ENCODE measurements at places on chromosomes 2 and 18.

DNA sequence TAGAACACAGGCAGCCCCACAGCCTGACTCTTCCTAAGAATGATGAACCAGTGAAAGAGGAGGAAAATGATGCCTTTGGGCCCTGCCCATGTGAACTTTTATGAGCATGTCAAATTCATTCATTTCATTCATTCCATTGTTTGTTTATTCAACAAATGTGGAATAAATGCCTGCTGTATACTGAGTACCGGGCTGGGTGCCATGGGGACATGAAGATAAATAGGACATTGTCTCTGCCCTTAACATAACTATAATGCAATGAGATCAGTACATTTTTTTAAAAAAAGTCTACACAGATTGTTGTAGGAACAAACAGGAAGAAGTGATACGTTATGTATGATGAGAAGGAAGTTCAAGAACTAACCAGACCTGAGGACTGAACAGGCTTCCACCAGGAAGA is 14.7 kb downstream of the MREG start:
- peak; percentile 16 for DNase-seq

DNA sequence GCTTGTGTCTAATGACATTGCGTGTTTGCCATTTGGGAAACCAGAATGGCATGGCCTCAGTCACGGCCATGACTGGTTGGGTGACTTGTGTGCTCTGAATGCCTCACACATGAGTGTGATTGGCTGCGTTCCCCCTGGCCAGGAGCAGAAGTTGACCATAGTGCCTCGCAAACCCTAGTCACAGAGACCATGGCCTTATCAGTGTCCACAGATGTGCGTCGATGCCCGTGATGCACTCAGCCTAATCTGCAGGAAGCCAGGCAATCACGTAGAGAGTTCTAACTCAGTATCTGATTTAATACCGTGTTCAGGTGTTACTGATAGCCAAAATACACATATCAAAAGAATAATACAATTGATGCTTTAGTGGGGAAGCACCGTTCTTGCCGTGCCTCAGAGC is 64.0 kb downstream of the BOLA3 start:
- no peak for DNase-seq

DNA sequence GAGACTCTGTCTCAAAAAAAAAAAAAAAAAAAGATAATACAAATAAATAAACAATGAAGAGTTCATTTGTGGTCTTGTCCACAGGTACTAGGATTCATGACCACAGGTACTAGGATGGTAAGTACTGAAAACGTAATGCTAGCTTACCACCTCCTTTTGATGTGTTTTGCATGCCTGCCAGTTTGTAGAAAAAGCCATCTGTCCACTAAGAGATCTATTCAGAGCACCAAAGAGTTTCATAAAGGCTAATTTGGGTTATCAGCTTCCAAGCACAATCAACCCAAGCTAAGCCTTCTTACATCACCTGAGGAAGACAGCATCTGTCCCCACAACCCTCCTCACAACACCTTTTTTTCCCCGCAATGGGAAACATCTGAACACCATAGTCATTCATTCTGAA is 477.2 kb downstream of the ZEB2 start:
- no peak for DNase-seq

DNA sequence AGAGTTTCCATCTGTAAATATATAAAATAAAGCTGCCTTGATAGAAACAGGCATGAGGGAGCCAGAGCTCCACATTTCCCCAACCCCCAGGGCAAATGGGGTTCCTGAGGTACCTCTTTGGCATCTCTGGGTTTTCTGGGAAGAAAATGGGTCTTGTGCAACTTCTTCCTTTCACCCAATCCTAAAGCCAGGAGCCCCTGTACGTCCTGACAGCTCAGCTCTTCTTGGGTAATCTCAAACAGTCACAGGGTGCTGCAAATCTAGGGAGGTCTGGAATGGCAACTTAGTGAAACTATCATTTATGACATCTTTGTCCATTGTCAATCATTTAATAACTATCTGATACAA is 36.6 kb upstream of the STAT1 start:
- no peak for DNase-seq

DNA sequence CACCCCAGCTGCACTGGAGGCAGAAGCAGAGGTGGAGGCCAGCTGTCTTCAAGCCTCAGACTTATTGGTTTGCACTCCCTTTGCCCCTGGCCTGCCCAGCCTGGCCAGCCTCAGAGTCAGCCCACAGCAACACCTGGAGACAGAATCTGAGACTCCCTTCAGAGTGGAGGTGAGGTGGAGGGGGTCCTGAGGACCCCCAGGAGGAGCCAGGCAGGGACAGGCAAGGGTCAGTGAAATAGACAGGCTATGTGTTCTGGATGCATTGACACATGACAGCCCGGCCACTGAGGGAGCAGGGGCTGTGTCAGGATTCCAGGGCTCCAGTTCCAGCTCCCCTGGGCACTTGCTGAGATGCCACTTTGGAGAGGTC is 309.7 kb downstream of the MYCN start:
- no peak for DNase-seq

GRCh38 chr2:209368914-209369313 is 54.9 kb upstream of the MAP2 start:
- DNase-seq: peak; percentile 94

- no peak for DNase-seq
These were observed 776.9 kb downstream of the DPP10 start for GRCh38 chr2:115219296-115219695.

DNA sequence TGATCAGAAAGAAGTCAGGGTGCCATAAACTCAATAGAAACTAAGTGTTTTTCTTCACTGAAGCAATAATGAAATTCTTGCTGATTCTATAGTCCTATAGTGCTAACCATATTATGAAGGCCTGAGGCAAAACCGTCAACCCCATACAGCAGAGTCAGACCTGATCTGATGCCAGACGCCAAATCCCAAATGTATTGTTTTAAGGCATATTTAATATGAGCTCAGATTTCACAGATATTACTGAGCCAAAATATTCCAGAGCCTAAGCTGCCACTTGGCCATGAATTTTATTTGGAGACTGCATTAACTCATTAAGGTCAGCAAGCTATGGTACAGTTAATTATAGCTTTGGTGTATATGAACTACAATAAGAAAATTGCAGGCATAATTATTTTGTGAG is 53.4 kb downstream of the SCN1A start:
- no peak for DNase-seq

GRCh38 chr18:50586710-50587109 is 26.8 kb downstream of the MAPK4 start:
- DNase-seq: no peak

DNA sequence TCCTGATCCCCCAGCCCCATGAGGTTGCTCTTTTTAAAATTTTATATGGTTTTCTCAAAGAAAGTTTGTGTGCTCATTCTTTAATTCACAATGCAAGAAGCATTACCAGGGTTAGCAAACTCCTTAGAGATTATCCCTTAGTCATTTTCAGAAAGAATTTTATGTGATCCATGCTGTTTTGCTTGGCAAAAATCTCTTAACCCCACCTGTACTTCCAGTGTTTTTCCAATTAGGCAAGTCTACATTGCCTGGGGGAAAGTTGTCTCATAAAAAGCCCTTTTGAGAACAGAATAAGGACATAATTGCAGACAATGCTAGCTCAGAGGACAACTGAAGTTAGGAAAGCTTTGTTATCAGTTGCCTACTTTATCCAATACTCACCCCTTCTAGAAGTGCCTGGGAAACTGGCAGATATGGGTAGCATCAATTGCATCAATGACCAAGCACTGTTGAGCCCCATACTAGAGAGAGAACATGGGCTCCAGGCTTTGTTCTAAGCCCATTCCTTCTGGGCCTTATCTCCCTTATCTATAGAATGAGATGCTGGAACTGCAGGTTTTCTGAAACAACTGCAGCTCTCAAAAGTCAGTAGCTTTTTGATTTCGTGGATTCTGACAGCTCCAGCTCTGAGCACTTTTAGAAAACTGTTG is 265.9 kb upstream of the SPHKAP start:
- DNase-seq: no peak

DNA sequence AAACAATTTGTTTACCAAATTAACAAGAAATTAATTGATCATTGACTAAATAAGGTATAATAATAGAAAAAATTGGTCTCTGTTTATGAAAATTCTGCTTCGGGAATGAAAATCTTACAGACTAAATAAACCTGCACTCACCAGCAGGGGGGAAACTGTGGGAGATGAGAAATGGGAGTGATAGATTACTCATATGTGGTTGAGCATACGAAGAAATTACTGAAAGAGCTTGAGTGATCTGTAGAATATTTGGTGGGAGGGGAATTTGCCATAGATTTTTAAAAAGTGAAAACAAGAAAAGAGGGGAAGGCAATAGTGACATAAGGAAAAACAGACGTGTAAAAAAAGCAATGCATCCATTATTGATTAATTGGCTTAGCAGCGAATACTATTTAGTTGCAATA is 2.2 kb downstream of the HMSD start:
- peak; percentile 33 for DNase-seq

DNA sequence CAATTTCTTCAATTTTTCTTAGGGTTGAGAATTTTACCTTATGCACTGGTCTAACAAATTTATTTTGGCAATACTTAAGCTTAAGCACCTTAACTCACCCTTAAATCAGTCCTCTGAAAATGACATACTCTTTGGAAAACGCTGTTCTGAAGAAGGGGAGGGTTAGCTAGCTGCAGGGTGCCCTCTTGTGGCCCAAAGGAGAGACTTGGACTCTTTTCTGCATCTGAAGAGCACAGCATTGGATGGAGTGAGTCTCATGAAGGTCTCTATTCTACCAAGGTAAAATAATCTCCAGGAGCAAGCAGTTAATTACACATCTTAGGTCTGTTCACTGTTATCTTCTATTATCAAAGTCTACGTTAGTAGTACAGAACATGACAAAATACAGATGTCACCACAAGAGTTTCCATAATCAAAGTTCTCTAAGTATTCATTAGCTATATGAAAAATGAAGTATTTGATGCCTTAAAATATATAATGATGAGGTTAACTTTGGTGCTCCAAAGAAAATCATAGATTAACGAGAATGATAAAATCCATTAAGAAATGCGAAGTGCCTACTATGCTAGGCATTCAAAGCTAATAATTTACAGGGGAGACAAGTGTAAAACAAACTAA is 24.4 kb downstream of the PUM2 start:
- peak; percentile 75 for DNase-seq

- DNase-seq: no peak
These were observed 60.7 kb downstream of the SPTBN1 start for GRCh38 chr2:54516842-54517241.

- peak; percentile 27 for DNase-seq
These were observed 124.3 kb downstream of the TMEM17 start for GRCh38 chr2:62381656-62382055.

- no peak for DNase-seq
These were observed 46.2 kb downstream of the GREB1 start for GRCh38 chr2:11579867-11580659.

GRCh38 chr2:24054366-24055010 is 4.9 kb downstream of the FKBP1B start:
- no peak for DNase-seq

GRCh38 chr2:177756336-177756735 is 316.2 kb downstream of the PDE11A start:
- DNase-seq: no peak

DNA sequence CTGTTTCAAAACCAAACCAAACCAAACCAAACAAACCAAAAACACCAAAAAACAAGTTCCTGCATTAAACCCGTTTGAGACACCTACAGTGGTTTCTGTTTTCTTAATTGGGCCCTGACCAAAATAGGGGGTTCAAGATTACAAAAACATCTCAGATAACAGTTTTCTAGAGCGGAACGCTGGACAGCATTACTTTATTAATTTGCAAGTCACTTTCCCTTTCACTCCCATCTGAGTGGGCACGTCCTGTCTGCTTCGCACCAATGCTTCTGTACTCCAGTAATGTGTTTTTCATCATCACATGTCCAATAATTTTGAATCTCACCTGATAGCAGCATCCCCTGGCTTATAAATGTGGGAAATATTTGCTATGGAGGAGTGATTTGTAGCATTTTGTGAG is 11.7 kb upstream of the MYO1B start:
- DNase-seq: no peak

GRCh38 chr2:21070341-21071257 is 26.7 kb upstream of the APOB start:
- DNase-seq: peak; percentile 51

GRCh38 chr18:28831908-28832307 is 655.0 kb upstream of the CDH2 start:
- no peak for DNase-seq

DNA sequence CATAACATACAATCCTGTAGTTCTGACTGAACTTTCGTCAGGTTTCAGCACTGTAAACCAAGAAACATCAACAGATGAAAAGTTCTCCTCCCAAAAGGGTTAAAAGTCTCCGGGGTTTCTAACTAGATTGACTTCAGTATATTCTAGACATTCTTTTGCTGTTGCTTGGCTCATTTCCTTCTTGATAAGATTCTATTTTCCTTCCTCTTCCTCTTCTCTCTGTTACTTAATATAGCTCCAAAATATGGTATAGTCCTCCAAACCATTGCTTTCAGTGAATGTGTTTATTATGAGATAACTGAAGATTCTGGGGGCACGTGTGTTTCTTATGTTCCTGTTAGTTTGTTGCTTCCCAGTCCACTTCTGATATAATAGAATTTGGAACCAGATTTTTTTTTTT is 46.4 kb upstream of the MAP4K3 start:
- peak; percentile 50 for DNase-seq

DNA sequence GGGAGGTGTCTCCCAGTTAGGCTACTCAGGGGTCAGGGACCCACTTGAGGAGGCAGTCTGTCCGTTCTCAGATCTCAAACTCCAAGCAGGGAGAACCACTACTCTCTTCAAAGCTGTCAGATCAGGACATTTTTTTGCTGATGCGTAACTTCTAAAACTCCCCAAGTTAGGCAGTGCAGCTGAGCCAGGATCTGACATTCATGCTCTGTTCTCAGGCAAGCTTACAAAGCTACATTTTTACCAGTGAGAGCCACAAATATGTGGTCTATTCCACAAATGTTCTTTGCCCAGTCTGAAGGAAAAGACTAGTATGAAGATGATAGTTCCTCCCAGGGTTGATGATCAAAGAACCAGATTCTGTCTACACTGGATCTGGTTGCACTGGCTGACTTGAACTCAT is 184.1 kb downstream of the MTCL1 start:
- DNase-seq: no peak

- DNase-seq: no peak
These were observed 275.6 kb upstream of the ZSWIM2 start for GRCh38 chr2:187124529-187124928.

GRCh38 chr2:233430081-233430480 is 75.8 kb downstream of the DGKD start:
- DNase-seq: peak; percentile 52

GRCh38 chr2:38168710-38169480 is 92.9 kb upstream of the CYP1B1 start:
- no peak for DNase-seq

DNA sequence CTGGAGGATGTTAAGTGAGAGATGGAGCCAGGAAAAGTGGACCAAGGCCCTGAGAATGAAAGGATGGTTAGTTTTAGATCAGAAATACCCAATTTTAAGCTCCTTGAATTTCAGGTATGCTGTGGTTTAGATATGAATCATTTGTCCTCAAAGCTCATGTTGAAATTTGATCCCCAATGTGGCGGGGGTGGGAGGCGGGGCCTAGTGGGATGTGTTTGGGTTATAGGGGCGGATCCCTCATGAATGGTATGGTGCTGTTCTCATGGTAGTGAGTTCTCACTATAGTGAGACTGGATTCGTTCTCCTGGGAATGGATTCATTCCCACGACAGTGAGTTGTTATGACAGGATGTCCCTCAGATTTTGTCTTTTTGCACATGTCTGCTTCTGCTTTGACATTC is 11.4 kb downstream of the MYO5B start:
- no peak for DNase-seq

- no peak for DNase-seq
These were observed 6.5 kb upstream of the CNDP2 start for GRCh38 chr18:74489676-74490075.

- peak; percentile 0 for DNase-seq
These were observed 656.8 kb downstream of the METTL4 start for GRCh38 chr18:1914489-1914888.

GRCh38 chr2:210009126-210009525 is 6.7 kb downstream of the RPE start:
- no peak for DNase-seq

Measured in lung microvascular endothelial cell (primary cell).